ENCODE measurements at places on chromosomes 5 and 9.

GRCh38 chr9:98235126-98235525, 20.3 kb downstream of the TBC1D2 start:
- H3K27ac ChIP-seq = no peak overlapping the region
- no peak for DNase-seq
- H3K4me3 ChIP-seq = no peak overlapping the region

DNA sequence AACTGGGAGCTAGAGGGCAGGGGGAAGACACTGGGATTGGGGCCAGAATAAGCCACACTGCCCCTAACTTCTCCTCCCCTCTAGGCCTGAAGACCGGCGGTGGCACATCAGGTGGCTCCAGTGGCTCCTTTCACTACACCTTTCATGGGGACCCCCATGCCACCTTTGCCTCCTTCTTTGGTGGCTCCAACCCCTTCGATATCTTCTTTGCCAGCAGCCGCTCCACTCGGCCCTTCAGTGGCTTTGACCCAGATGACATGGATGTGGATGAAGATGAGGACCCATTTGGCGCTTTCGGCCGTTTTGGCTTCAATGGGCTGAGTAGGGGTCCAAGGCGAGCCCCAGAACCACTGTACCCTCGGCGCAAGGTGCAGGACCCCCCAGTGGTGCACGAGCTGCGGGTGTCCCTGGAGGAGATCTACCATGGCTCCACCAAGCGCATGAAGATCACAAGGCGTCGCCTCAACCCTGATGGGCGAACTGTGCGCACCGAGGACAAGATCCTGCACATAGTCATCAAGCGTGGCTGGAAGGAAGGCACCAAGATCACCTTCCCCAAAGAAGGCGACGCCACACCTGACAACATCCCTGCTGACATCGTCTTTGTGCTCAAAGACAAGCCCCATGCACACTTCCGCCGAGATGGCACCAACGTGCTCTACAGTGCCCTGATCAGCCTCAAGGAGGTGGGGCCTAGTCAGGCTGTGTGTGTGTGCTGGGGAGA, 6.8 kb downstream of the DNAJB5 start:
- no peaks in the 10 kb centered on the region for H3K27me3 ChIP-seq
- peaks cover 3% of the 10 kb centered on the region for H3K36me3 ChIP-seq
- no peak for DNase-seq
- no peak overlapping the region for H3K4me3 ChIP-seq
- peaks cover 8% of the 10 kb centered on the region for H3K4me1 ChIP-seq
- no peak overlapping the region for H3K27ac ChIP-seq

- H3K4me3 ChIP-seq = peak overlapping the region; percentile 62
- no peak for DNase-seq
- H3K27ac ChIP-seq = peak overlapping the region; percentile 12
- H3K27me3 ChIP-seq = peaks cover 77% of the 10 kb centered on the region
- peaks cover 31% of the 10 kb centered on the region for H3K4me1 ChIP-seq
Observed at GRCh38 chr5:135031813-135032694, 2.0 kb downstream of the PITX1 start.

- no peak for DNase-seq
- H3K27ac ChIP-seq = no peak overlapping the region
- no peaks in the 10 kb centered on the region for H3K4me1 ChIP-seq
- H3K36me3 ChIP-seq = no peaks in the 10 kb centered on the region
Observed at GRCh38 chr5:34721327-34721726, 65.2 kb downstream of the RAI14 start.

DNA sequence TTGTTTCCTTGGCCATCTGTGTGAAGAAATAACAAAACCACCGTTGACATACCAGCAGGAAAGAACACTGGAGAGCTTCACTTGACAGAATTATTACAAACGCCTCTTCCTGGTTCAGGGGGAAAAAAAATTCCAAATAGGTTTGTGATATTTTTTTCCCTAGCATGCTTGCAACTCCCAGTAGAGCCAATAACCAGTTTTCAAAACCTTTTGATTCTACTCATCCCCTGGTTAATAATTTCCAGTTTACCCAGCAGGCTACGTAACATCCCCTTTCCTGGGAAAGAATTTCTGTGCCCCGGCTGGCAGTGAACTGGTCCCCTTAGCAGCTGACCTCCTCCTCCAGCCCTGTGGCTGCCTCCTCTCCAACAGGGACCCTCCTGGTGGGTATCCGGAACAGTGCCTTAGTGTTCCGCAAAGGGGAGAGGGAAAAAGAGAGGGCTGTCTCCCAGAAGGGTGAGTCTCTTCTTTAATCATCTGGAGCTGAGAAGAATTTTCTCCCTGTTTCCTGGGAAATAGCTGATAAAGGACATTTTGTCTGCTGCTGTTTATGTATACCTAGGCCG, 72.8 kb upstream of the BOD1 start:
- H3K36me3 ChIP-seq = no peaks in the 10 kb centered on the region
- H3K4me1 ChIP-seq = no peaks in the 10 kb centered on the region
- no peak overlapping the region for H3K27ac ChIP-seq
- H3K27me3 ChIP-seq = no peaks in the 10 kb centered on the region

Data from T-helper 2 cell treated with Interferon-gamma antibody and Interleukin-4, amounts not matched to agents 5 μg/mL and 100 μg/mL, for 36 hours (primary cell).